ENCODE measurements at places on chromosomes 1 and 21. TPM values are rescaled to one million over a fixed set of nuclear protein-coding genes. Genes with fewer than 3 reads are reported as not detected.

The CRP gene
- not detected for total RNA-seq

The S100A6 gene
- total RNA-seq = 331 TPM

The RAVER2 gene
- 1.6 TPM for total RNA-seq

DNA sequence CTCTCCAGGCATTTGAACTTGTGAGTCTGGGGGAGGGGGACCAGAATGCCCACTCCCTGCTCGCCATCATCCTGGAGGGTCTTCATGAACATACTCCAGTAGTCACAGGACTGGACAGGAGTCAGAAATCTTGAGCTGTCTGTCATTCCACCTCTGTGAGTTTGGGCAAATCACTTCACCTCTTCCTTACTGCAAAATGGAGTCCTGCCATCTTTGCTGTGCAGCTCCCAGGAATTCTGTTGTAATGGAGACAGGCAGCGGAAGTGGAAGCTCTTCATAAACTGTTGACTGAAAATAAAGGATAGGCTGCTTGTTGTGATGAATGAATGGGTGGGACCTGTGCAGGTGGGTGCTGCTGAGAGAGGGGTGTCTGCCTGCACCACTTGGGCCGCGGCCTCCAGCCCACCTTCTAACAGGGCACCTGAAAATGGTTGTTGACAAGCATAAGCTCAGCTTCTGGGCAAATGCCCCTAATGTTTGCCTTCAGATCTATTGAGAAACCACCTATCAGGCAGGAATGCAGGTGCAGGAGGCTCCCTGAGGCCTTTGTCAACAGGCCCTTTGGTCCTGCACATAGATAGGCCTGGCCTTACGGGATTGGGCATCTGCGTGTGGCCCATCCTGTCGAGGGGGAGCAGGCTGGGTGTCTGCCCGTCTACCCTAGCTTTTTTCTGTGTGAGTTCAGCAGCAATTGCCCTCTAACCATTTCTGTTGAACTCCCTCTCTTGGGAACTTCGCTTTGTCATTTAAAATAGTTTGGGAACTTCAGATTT lies 321.0 kb downstream of the RPS6KC1 start:
- H3K4me1 ChIP-seq = peaks cover 5% of the 10 kb centered on the region
- DNase-seq = no peak
- no peak overlapping the region for H3K27ac ChIP-seq
- no peaks in the 10 kb centered on the region for H3K36me3 ChIP-seq

GRCh38 chr1:107563441-107563840 lies 401.5 kb downstream of the VAV3 start:
- no peak for DNase-seq
- H3K4me3 ChIP-seq = no peak overlapping the region
- H3K27me3 ChIP-seq = no peaks in the 10 kb centered on the region
- no peaks in the 10 kb centered on the region for H3K36me3 ChIP-seq

DNA sequence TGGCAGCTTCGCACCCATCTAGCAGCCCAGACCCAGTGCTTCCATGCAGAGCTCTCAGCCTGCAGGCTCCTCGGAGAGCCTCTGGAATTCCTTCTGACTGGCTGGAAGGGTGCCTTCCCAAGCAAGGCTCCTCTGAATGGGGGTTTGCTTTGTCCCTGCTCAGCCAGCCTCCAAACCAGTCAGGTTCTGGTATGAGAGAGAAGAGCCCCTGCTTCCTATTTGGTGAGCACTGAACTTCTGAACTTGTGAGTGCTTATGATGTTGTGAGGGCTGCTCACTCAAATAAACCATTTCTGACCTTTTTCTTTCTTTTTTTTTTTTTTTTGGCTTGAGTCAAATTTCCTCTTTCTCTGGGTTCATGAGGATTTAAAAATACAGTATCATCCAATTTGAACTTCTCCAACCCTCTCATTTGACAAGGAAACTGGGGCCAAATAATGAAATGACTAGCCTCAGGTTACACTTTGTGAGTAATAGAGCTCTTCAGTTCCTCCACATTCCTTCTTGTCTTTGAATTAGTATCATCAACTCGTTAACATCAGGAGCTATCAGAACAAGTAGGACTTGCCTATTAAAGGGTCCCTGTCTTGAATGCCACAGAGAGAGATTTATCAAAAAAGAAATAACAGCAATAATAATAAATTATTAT lies 39.6 kb downstream of the GFI1 start:
- H3K27me3 ChIP-seq = no peaks in the 10 kb centered on the region
- H3K27ac ChIP-seq = no peak overlapping the region
- peaks cover 2% of the 10 kb centered on the region for H3K36me3 ChIP-seq

- no peak for DNase-seq
- H3K27me3 ChIP-seq = no peaks in the 10 kb centered on the region
- H3K36me3 ChIP-seq = no peaks in the 10 kb centered on the region
- peaks cover 8% of the 10 kb centered on the region for H3K4me1 ChIP-seq
- no peak overlapping the region for H3K4me3 ChIP-seq
Observed at GRCh38 chr1:61842863-61843514, 100.7 kb downstream of the PATJ start.

- H3K4me1 ChIP-seq = no peaks in the 10 kb centered on the region
- peaks cover 46% of the 10 kb centered on the region for H3K27me3 ChIP-seq
- no peak for DNase-seq
- no peak overlapping the region for H3K27ac ChIP-seq
- no peak overlapping the region for H3K4me3 ChIP-seq
- H3K36me3 ChIP-seq = no peaks in the 10 kb centered on the region
Observed at GRCh38 chr1:30599721-30600120, 123.7 kb downstream of the MATN1 start.

DNA sequence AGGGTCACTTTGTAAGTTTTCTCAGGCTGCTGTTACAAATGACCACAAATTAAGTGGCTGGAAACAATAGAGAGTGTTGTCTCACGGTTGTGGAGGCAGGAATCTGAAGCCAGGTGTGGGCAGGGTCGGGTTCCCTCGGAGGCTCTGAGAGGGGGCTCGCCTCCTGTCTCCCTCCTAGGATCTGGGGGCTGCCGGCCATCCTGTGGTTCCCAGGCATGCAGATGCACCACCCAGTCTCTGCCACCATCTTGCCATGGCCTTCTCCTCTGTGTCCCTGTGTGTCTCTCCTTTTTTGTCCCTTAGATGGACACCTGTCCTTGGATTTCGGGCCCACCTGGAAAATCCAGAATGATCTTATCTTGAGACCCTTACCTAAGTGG lies 4.8 kb downstream of the TP73 start:
- DNase-seq = no peak
- H3K27me3 ChIP-seq = peaks cover 68% of the 10 kb centered on the region
- no peak overlapping the region for H3K27ac ChIP-seq
- H3K4me3 ChIP-seq = no peak overlapping the region
- no peaks in the 10 kb centered on the region for H3K36me3 ChIP-seq

DNA sequence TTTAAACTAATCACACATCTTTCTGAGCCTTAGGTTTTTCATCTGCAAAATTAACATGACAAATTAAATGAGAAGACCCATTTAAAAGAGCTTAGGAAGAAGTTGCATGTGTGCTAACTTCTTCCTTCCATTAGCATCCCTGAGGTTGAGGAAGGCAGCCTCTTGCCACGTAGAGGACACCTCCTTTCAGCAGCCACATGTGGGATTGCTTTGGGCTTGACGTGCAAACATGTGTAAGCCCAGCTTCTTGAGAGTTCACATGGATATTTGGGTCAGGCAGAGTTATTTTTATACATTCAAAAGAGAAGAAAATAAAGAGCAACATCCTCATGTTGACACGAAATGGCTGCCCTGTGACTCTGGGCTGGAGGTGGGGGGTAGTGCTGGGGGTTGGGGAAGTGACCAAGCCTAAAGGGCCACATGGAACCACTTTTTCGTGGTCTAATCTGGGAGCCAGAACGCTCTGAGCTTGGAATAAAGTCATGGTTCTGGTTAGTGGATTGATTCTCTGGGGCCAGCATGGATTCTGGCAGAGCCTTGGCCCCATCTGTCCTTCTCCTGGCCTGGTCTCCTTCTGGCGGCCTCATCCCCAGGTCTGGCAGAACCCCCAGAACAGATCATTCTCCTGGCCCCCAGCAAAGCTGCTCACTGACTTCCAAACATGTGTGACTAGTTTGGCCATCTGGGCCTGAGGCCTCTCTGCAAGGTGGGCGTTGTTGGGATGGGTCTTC lies 137.1 kb upstream of the USP24 start:
- H3K4me1 ChIP-seq = no peaks in the 10 kb centered on the region
- no peaks in the 10 kb centered on the region for H3K36me3 ChIP-seq
- DNase-seq = no peak
- H3K27ac ChIP-seq = no peak overlapping the region
- peaks cover 23% of the 10 kb centered on the region for H3K27me3 ChIP-seq

GRCh38 chr1:156887734-156888133 lies 5.8 kb upstream of the PEAR1 start:
- H3K36me3 ChIP-seq = peaks cover 7% of the 10 kb centered on the region
- no peak for DNase-seq
- H3K4me1 ChIP-seq = peaks cover 23% of the 10 kb centered on the region
- H3K27ac ChIP-seq = no peak overlapping the region
- H3K4me3 ChIP-seq = no peak overlapping the region

DNA sequence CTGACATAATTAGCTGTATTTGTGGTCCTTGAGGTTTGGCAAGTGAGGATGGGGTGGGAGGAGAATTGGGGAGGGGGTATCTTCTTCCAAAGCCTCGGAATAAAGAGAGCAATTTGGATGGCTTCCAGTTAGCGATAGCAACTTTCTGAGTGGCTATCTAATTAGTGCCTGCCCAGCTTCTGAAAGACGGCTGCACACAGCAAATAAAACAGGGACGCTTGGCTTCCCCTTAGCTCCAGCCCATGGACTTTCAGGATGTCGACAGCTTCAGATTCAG lies 31.1 kb downstream of the KLHDC7A start:
- H3K27ac ChIP-seq = no peak overlapping the region
- DNase-seq = no peak
- no peaks in the 10 kb centered on the region for H3K36me3 ChIP-seq

DNA sequence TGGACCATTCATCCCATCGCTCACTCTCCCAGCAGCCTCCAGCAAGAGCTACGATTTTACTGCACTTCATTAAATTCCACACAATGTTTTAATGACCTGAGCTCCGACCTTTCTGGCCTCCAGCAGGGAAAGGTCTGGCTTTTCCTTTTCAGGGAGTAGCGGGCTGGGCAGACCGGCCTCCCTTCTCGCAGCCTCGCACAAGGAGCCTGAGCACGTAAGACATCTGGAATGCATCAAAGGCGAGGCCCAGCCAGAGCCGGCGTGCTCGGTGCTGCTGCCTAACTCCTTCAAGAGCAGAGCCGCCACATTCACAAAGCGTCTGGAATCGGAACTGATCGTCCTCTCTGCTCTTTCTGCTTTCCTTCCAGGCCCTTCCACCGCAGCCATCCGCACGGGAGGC lies 32.5 kb upstream of the FHAD1 start:
- no peak overlapping the region for H3K27ac ChIP-seq
- no peak overlapping the region for H3K4me3 ChIP-seq
- H3K4me1 ChIP-seq = peaks cover 2% of the 10 kb centered on the region
